Panc1 (cell line): ENCODE measurements at places on chromosomes 16 and 17. TPM values are rescaled to one million over a fixed set of nuclear protein-coding genes. Genes with fewer than 3 reads are reported as not detected.
A peak's percentile ranks its signal among the peaks of the same experiment; 100 is the strongest.

DNA sequence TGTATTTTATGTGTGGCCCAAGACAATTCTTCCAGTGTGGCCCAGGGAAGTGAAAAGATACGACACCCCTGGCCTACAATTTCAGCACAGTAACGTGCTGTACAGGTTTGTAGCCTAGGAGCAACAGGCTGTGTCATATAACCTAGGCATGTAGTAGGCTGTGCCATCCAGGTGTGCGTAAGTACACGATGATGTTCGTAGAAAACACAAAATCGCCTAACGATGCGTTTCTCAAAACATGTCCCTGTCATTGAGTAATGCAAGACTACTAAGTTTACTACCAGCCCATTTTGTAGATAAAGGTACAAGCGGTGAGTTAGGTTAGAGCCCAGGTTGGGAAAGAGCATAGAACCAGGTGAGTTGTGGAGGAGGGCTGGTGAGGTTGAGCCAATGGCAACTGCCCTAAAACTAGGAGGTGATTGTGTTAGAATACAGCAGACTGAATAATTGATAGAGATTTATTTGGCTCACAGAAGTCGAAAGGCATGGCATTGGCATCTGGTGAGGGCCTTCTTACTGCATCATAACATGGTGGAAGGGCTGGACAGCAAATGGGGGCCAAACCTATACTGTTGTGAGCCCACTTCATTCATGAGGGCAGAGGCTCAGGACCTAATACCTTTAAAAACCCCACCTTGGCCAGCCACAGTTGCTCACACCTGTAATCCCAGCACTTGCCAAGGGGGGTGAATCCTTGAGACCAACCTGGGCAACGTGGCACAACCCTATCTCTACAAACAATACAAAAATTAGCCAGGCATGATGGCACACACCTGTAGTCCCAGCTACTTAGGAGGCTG lies 4.2 kb downstream of the EIF1 start:
- DNase-seq, result no peak

GRCh38 chr16:52781005-52781630 lies 234.2 kb upstream of the TOX3 start:
- DNase-seq, result no peak

DNA sequence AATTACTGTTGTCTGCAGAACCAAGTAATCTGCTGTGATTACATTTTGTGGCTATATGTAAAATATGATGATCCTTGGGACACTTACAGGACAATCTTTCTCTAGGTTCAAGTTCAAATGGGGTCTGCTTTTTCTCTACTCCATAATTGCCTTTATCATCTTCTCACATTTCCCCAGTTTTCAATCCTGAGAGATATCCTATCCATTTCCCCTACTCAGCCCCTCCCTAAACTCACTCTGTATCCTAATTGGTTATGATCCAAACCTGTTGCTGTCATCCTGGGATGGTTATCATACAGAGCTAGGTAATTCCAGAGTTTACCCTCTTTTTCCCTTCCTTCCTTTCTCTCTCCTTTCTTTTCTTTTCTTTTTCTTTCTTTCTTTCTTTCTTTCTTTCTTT lies 100.5 kb upstream of the ELAC2 start:
- no peak for DNase-seq

- DNase-seq, result no peak
These were observed 135.8 kb downstream of the TRIM37 start for GRCh38 chr17:58970609-58971450.

- DNase-seq, result no peak
These were observed 31.5 kb upstream of the EMP2 start for GRCh38 chr16:10611825-10612342.

DNA sequence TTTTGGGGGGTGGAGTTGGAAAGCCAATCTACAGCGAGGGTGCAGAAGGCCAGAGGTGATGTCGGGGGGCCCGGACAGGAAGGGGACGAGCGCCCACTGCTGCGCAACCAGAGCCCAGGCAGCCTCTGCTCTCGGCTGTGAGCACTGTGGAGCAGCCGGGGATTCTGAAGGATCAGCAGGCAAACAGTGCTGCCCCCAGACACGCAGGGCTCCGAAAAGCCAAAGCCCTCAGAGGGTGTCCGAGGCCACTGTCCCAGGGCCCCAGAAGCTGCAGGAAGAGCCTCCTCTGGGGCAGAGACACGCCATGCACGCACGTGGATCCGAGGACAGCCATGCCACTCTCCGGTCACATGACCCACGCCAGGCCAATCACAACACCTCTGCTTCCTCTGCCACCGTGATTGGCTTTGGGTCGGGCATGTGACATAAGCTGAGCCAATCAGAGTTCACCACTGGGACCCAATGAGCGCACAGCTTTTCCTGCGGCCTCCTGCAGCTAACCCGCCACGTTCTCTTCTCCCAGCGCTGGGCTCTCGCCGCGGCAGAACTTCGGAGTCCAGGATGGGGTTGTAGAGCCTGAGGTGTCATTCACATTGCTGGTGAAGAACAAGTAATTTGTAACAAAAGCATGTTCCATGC lies 40.7 kb downstream of the ACTG1 start:
- no peak for DNase-seq

DNA sequence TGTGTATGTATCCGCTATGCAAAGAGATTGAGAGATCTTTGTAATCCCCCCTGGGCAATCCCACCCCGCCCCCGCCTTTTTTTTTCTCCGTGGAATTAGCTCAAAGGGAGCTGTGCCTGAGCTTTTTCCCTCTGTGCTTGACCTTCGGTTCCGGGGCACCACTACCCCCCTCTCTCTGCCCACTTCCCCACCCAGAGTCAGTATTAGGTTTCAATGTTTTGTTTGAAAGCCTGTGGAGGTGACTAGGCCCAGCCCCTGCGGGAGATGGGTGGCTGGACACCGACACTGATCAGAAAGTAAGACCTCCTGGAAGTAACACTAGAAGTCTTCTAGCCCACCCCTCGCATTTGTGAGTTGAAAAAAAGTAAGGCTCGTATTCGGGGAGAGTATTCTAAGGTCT lies 7.0 kb downstream of the CBLN1 start:
- no peak for DNase-seq

DNA sequence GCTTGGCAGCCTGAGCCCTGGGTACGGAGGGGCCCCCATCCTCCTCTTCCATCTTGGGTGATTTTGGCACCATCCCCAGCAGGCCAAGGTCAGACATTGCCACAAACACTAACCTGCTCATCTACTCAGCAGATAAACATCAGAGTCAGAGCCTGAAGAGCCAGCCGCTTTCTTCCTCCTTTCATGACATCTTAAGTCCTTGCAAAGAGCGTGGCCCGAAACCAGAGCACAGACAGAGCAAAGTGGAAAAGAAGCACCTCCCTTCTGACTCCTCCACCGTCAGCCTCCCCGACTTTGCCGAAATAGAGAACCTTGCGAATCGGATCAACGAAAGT lies 60.4 kb upstream of the RPH3AL start:
- DNase-seq, result no peak

DNA sequence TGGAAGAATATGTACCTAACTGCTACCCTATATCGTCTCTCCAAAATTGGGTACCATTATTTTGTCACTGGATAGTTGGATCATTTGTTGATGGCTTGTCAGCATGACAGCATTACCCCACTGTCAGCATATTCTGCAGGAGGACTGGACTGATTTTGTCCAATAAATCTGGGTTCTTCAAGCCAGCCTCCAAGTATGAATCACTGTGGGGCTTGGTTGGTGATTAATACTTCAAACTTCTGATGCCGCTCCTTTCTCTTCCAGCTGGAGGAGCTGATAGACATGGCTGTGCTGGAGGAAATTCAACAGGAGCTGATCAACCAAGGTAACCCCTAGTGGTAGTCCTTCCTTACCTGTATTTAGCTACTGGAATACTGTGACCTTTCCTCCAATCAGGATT lies 2.5 kb downstream of the RPAIN start:
- no peak for DNase-seq

GRCh38 chr16:82776470-82777146 lies 149.8 kb downstream of the CDH13 start:
- DNase-seq, result no peak

DNA sequence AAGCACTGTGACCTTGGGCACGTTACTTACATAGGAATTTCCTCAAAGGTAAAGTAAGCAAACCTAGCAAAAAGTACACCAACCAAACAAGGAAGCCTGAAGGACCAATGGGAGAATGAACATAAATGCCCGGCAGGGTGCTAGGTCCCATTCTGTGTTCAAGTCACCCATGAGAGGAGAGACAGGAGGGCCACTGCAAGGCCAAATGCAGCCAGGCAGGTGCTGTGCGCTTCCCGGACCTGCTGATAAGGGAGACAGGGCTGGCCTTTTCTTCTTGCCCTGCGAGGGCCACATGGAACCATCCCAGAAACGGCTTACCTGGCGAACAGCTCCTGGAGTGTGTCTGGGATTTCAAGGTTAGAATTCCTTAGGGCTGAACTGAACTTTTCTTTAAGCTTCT lies 69.0 kb downstream of the GTF3C1 start:
- no peak for DNase-seq

DNA sequence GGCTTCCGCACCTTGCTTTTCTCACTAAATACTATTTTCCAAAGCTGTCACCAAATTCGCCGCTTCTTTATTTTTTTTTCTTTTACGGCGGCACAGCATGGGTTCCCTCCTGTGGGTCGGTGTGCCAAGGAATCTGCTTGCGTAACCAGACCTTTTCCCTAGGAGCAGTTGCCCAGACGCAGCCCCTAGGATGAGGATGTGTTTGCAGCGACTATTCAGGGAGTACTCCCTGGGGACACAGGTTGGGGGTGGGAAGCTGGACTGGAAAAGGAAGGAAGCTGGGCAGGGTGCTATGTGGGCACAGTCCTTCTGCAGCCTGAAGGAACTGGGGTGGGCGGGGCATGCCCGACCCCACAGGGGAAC lies 49.0 kb upstream of the ZCCHC14 start:
- DNase-seq, result no peak

DNA sequence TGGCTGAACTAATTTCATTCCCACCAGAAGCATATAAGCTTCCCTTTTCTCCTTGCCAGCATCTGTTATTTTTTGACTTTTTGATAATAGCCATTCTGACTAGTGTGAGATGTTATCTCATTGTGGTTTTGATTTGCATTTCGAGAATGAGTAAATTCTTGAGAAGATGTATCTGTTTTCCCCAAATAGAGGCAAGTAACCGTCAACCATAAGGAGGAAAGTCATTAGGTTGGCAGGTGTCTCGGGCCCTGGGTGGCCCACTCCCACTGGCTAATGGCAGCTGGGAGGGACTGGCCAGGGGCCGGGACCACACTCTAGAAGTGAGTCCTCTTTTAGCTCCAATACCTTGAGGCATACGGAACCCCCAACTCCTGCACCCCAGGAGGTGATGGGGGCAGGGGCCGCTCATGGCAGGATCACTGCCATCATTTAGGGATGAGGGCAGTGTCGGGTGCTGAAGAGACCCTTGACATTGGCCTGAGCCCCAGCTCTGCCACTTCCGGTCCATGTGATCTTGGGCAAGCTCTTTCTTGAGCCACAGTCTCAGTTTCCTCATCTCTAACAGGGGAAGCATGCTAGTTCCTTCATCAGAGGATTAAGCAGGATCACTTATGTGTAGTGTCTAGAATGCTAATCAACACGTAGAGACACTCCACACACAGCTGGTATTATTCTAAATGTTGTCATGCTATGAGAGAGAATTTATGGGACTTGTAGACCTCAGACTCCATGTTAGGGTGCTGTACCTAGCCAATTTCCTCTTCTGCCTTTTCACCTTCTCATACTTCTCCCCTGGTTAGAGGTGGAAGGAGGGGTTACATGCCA lies 44.3 kb downstream of the RGS9 start:
- DNase-seq, result no peak

- no peak for DNase-seq
These were observed 470 bp downstream of the DCUN1D3 start for GRCh38 chr16:20899477-20900298.

GRCh38 chr17:12457493-12457892 lies 208.2 kb upstream of the MYOCD start:
- DNase-seq, result no peak

- no peak for DNase-seq
These were observed 15.3 kb downstream of the VPS53 start for GRCh38 chr17:699345-699744.

DNA sequence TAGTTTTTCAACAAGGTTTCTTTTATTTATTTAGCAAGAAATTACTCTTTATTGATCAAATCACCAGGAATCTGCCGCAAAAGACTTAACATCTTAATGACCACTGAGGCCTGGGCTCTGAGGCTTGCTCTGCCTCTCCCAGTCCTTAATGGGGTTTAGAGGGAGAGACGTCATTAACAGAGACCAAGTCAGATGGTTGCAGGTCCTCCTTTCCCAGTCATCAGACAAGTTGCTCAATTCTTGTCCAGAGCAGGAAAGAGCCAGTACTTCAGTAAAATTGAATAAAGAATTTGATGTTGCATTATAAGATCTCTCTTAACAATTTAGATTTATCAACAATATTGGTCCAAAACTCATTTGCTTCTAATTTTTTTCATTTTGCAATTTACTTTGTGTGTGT lies 2.0 kb downstream of the SEPHS2 start:
- DNase-seq, result no peak

DNA sequence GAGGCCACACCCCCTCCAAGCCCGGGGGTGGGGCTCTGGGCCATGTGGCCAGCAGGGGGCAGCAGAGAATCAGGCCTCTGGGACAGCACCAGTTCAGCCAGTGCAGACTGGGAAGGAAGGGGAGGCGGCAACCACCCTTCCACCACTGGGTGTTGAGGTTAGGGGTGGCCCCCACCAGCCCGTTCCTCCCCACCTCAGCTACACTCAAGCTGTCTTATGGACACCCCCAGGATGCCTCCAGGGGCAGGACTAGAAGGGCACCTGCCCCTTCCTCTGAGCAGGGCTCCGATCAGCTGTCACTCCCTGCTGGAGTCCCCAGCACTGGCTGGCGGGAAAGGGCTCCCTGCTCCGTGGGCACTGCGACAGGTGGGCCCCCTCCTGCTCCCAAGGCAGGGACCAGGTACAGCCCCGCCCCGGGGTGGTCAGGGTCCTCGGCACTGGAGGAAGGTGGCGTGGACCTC lies 21.8 kb downstream of the KATNB1 start:
- no peak for DNase-seq

GRCh38 chr17:60971515-60972369 lies 294.1 kb downstream of the BCAS3 start:
- peak; percentile 18 for DNase-seq

Gene NIP7
- total RNA-seq, result 35.3 TPM

Gene DRC3
- total RNA-seq, result 3.6 TPM

Gene HSD3B7
- total RNA-seq, result 5.4 TPM

Gene CCL1
- not detected for total RNA-seq

Gene DCAKD
- 24.3 TPM for total RNA-seq

Gene ZPBP2
- not detected for total RNA-seq

Gene TMEM114
- not detected for total RNA-seq

Gene PRSS8
- total RNA-seq, result 0.15 TPM

Gene PHB1
- 367 TPM for total RNA-seq
